Ovary (tissue), 10 donors: ENCODE measurements at places on chromosomes 6 and 20. TPM values are rescaled to one million over a fixed set of nuclear protein-coding genes. Genes with fewer than 3 reads are reported as not detected.

DNA sequence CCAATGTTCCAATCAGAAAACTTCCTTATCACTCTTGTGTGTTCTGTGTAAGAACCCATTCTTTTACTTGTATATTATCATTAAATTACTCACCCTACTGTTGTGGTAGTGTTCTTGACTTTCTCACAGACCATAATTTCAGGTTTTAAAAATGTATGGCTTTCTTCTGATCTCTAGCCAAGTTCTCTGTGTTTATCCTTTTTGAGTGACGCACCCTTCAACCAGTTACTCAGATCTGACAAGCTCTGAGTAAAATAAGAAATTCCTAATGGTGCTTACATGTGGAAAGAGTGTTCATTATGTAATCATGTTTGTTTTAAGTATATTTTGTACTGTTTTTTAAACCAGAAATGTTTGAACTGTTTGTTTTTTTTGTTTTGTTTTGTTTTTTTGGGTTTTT is 11.0 kb downstream of the TBPL1 start:
- H3K4me3 ChIP-seq: no peak overlapping the region
- no peak overlapping the region for H3K27ac ChIP-seq
- H3K27me3 ChIP-seq: no peaks in the 10 kb centered on the region
- no peak for DNase-seq
- H3K36me3 ChIP-seq: no peaks in the 10 kb centered on the region

DNA sequence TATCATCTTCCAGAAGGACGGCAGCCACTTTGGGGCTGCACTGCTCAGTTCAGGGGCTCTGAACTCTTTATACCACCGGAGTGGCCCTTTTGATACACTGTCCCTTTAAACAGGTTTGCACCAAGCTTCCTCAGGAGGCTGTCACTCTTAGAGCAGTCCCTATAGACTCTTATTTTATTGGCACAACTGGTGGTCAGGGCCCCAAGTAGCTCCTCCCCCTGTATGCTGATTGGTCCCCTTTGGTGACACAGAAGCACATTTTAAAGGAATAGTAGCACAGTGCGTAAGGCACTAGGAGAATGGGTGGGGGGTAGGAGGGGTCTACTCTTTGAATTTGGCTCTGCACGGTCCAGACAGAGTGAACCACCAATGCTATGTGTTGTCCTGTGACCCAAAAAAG is 122.6 kb upstream of the MLN start:
- DNase-seq: no peak
- H3K4me3 ChIP-seq: no peak overlapping the region

SCGN gene
- not detected for total RNA-seq

- peak overlapping the region; percentile 47 for H3K4me3 ChIP-seq
- peak; percentile 16 for DNase-seq
- H3K36me3 ChIP-seq: no peaks in the 10 kb centered on the region
- H3K4me1 ChIP-seq: no peaks in the 10 kb centered on the region
- H3K27ac ChIP-seq: no peak overlapping the region
Measured at GRCh38 chr6:96836631-96837080, 621 bp downstream of the GPR63 start.

- H3K36me3 ChIP-seq: no peaks in the 10 kb centered on the region
- H3K27ac ChIP-seq: no peak overlapping the region
- no peaks in the 10 kb centered on the region for H3K4me1 ChIP-seq
- no peak for DNase-seq
- H3K4me3 ChIP-seq: no peak overlapping the region
- H3K27me3 ChIP-seq: no peaks in the 10 kb centered on the region
Measured at GRCh38 chr20:32807706-32808105, 12.0 kb upstream of the MAPRE1 start.

DNA sequence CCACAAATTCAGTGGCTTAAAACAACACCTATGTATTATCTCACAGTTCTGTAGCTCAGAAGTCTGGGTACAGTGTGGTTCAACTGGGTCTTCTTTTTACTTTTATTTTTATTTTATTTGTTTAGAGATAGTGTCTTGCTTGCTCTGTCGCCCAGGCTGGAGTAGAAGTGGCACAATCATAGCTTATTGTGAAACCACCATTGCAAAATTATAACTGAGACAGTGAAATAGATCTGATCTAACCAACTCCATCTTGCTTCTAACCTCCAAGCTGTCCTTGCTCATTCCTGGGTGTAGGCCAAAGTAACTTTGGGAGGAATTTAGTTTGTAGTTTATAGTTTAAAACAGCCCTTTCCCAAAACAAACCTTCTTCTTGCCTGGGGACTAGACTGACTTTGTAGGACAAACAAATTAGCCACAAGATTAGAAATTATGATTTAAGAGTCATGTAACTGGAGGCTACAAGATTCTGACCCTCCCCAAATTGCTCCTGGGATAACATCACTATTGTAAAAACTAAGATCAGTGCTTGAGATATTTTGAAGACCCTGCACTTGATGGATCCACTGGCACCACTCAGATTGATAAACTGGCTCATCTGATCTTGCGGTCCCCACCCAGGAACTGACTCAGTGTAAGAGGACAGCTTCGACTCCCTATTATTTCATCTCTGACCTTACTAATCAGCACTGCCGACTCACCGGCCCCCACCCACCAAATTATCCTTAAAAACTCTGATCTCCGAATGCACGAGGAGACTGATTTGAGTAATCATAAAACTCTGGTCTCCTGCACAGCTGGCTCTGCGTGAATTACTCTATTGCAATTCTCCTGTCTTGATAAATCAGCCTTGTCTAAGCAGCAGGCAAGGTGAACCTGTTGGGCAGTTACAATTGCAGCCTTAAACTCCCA is 193.4 kb upstream of the CDYL start:
- DNase-seq: no peak
- H3K27ac ChIP-seq: no peak overlapping the region
- H3K36me3 ChIP-seq: no peaks in the 10 kb centered on the region
- no peaks in the 10 kb centered on the region for H3K27me3 ChIP-seq
- H3K4me3 ChIP-seq: no peak overlapping the region

GRCh38 chr6:157964100-157964499 is 17.6 kb upstream of the SYNJ2 start:
- no peak overlapping the region for H3K4me3 ChIP-seq
- no peaks in the 10 kb centered on the region for H3K27me3 ChIP-seq
- DNase-seq: no peak
- no peaks in the 10 kb centered on the region for H3K4me1 ChIP-seq

GRCh38 chr20:2300420-2300819 is 4.6 kb downstream of the TGM3 start:
- no peaks in the 10 kb centered on the region for H3K27me3 ChIP-seq
- no peaks in the 10 kb centered on the region for H3K36me3 ChIP-seq
- H3K27ac ChIP-seq: no peak overlapping the region
- H3K4me3 ChIP-seq: no peak overlapping the region

ASF1A gene
- 23.9 TPM for total RNA-seq

GRCh38 chr20:53179749-53180148 is 207.6 kb downstream of the TSHZ2 start:
- DNase-seq: no peak
- H3K27me3 ChIP-seq: no peaks in the 10 kb centered on the region
- H3K4me3 ChIP-seq: no peak overlapping the region
- no peaks in the 10 kb centered on the region for H3K4me1 ChIP-seq

DNA sequence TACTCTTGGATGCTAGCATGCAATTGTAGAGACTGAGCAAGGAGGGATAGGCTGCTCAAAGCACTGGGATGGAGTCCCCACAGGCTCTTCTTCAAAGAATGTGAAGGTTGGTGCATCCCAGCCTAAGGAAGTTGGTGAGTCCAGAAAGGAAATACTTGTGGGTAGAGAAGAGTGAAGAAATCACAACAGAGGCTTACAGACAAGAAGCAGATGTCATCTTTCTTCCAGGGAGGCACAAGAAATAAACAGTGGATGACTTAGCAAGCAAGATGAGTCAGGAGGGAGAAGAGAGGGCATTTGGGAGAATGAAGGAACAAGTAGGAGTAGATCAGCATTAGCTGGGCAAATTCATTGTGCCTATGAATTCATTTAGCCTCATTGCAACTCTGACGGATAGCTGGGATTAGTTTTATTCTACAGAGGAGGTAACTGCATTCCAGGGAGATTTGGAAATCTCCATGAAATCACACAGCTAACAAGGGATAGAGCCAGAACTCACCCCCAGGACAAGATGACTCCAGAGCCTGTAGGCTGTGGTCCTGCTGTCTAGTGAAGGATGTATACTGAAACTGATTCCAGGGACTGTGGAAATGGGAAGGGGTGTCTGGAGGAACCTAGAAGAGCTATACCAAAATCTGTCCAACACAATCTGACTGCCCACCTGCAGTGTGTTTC is 125.8 kb upstream of the SPTLC3 start:
- no peak overlapping the region for H3K27ac ChIP-seq
- no peak for DNase-seq
- no peaks in the 10 kb centered on the region for H3K27me3 ChIP-seq
- no peaks in the 10 kb centered on the region for H3K36me3 ChIP-seq
